Activated naive CD4-positive, alpha-beta T cell treated with anti-CD3 and anti-CD28 coated beads, Interleukin-2, amount 10 ng/mL, durations not matched to agents 7 days and 5 days (primary cell): ENCODE measurements at places on chromosomes 5 and 9.

- H3K4me1 ChIP-seq: no peaks in the 10 kb centered on the region
- no peak overlapping the region for H3K27ac ChIP-seq
- no peak overlapping the region for H3K4me3 ChIP-seq
- peaks cover 11% of the 10 kb centered on the region for H3K27me3 ChIP-seq
- no peak for DNase-seq
- no peaks in the 10 kb centered on the region for H3K36me3 ChIP-seq
These were observed 473 bp upstream of the GABRA1 start for GRCh38 chr5:161847447-161847846.

- no peaks in the 10 kb centered on the region for H3K27me3 ChIP-seq
- H3K27ac ChIP-seq: no peak overlapping the region
- no peak for DNase-seq
- no peak overlapping the region for H3K4me3 ChIP-seq
- H3K4me1 ChIP-seq: no peaks in the 10 kb centered on the region
These were observed 40.4 kb downstream of the BASP1 start for GRCh38 chr5:17257705-17258273.

DNA sequence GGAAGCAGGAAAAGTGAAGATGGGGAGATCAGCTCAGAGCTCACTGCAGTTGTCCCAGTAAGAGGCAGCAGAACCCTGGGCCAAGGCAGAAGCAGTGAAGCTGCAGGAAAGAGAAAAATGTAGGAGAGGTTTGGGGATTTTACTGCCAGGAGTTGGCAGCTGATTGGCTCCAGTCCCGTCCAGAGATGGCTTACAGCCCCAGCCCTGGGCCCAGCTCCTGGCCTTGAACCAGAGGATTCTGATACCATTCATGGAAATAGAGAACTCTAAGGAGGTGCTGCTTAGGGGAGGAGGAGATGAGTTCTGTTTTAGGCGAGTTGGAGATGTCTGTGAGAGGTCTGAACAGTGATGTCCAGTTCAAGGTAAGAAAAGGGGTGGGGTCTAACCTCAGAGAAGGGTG is 4.6 kb downstream of the MORN5 start:
- no peak for DNase-seq
- H3K4me1 ChIP-seq: peaks cover 7% of the 10 kb centered on the region

GRCh38 chr5:81233080-81233634 is at the start of gene CKMT2:
TSS of gene CKMT2 (plus strand) at chr5:81233322. CDS start at chr5:81251133, 17,811 bp downstream.
- DNase-seq: no peak
- H3K4me3 ChIP-seq: no peak within 1 kb of the TSS
- H3K27ac ChIP-seq: peak within 1 kb of the TSS; percentile 73
- H3K36me3 ChIP-seq: peaks cover 2% of the 10 kb centered on the region
- H3K4me1 ChIP-seq: peaks cover 33% of the 10 kb centered on the region
- H3K27me3 ChIP-seq: peaks cover 8% of the 10 kb centered on the region

DNA sequence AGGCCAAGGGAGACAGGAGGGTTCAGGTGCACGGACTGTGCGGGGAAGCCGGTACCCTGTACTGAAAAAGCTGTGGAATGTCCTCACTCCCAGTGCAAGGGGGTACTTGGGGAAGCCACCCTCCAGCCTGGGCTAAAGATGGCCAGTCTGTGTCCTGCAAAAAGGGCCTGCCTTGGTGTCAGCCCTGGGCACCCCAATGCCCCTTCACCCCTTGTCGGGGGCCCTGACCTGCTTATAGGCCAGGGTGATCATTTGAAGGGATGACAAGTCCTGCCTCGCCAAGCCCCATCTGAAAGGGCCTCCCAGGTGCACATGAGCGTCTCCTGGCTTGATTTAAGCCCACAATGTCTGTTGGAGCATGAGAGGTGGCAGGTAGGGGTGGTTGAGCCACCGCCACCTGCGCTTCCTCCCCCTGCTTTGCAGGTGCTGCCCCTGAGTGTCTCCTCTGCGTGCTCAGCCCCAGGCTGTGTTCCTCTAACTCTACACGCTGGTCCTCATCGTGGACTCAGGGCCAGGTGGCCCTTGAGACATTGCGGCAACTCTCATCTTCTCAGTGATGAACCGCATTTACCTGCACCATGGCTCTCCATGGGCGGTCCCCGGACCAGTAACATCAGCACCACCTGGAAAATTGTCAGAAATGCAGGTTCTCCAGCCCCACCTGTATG is 97.0 kb downstream of the ANKRD33B start:
- H3K27ac ChIP-seq: no peak overlapping the region
- DNase-seq: no peak

DNA sequence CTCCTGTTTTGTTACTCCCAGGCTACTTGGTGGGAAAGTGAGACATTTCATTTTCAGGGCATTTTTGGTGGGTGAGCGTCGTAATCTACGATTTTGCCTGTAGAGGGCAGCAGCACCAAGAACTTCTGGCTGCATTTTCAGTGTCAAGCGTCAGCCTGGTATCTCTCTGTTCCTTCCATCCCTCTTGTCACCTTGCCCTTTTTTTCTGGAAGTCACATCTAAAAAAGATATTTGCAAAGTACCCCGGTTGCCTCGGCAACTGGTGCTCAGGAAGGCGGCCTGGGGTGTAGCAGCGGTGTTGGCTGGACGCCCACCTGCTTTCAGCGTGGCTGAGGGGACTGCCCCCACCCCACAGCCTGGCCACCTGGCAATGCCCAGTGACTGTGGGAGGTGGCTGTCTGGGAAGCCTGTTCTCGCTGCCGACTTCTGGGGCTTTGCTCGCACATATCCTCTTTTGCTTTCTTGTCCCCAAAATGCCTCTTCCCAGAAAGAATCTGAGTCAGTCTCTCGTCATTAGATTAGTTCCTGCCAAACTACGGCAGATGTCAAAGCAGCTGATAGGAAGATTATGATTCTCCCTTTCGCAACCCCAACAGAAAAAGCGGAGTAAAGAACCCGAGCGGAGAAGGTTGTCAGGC is 84.5 kb downstream of the ACER2 start:
- DNase-seq: peak; percentile 59
- H3K27ac ChIP-seq: no peak overlapping the region
- no peaks in the 10 kb centered on the region for H3K36me3 ChIP-seq
- H3K27me3 ChIP-seq: peaks cover 20% of the 10 kb centered on the region

GRCh38 chr9:8905731-8906130 is 1106.2 kb upstream of the DMAC1 start:
- no peaks in the 10 kb centered on the region for H3K36me3 ChIP-seq
- no peak overlapping the region for H3K4me3 ChIP-seq
- no peaks in the 10 kb centered on the region for H3K4me1 ChIP-seq
- no peak overlapping the region for H3K27ac ChIP-seq
- no peaks in the 10 kb centered on the region for H3K27me3 ChIP-seq
- no peak for DNase-seq

DNA sequence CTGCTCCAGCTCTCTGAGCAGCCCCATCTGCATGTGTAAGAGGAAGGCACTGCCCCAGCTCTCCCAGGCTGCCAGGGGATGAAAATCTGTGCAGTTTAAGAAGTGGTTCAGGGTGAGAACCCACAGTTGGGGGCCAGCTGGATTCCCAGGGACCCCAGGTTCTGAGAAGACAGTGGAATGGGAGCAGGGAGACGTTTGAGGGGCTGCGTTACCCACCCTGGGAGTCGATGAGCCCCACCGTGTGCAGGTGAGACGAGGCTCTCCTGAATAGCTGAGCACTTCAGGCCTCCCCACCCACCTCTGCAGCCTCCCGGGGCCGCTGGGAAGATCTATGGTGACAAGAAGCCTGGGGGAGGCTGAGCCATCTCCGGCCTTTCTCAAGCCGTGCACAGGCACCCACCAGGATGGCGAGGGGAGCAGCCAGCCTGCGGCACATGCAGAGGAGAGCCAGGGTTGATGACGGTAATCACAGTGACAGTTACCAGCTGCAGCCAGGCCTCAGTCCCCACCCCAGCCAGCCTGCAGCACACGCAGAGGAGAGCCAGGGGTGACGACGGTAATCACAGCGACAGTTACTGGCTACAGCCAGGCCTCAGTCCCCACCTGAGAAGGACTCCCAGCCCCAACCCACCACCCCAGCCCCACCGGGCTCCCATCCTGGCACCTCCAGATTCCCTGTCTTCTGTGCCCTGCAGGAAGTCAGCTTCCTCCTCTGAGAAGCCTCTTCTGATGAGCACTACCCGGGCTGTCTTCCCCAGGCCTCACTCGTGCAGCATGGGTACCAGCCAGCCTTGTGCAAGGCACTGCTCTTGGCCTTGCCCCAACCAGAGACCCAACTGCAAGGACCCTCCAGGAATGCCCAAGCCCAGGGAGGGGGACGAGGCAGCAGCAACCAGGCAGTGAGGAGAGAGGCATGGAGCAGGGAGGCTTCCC is 150.8 kb upstream of the PPP1R26 start:
- no peak overlapping the region for H3K27ac ChIP-seq
- H3K4me1 ChIP-seq: no peaks in the 10 kb centered on the region
- H3K4me3 ChIP-seq: no peak overlapping the region
- no peak for DNase-seq
- H3K36me3 ChIP-seq: no peaks in the 10 kb centered on the region

DNA sequence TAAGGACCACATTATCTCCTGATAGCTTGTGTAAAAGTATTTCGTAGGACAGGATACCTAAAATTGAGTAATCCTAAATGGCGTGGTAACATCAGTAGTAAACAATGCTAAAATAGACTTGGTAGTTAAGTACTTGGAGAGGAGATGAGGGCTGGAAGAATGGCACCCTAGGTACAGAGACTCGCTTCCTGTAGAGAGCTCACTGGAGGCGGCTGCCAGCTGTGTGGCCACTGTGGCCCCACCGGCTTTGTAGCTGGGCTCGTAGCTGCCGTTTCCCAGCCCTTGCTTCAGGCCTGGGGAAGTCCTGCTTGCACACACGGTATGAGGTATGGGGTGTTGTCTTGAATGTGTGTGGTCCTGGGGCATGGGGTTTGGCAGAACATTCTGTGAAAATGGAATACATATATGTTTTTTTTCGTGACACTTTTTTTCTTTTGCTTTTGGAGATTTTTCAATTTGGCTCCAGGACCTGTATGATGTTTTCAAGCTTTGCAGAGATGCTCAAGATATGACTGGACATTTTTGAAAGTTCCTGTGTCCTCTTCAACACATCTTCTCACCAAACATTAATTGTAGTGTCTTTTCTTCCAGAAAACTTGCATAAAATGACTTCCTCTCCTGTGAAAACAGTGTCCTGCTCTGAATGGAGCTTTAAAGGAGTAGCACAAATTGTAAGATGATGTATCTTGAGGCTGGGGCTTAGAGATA is 58.0 kb downstream of the RCL1 start:
- no peak overlapping the region for H3K4me3 ChIP-seq
- peaks cover 24% of the 10 kb centered on the region for H3K36me3 ChIP-seq
- peaks cover 7% of the 10 kb centered on the region for H3K4me1 ChIP-seq
- DNase-seq: no peak
- H3K27me3 ChIP-seq: no peaks in the 10 kb centered on the region

DNA sequence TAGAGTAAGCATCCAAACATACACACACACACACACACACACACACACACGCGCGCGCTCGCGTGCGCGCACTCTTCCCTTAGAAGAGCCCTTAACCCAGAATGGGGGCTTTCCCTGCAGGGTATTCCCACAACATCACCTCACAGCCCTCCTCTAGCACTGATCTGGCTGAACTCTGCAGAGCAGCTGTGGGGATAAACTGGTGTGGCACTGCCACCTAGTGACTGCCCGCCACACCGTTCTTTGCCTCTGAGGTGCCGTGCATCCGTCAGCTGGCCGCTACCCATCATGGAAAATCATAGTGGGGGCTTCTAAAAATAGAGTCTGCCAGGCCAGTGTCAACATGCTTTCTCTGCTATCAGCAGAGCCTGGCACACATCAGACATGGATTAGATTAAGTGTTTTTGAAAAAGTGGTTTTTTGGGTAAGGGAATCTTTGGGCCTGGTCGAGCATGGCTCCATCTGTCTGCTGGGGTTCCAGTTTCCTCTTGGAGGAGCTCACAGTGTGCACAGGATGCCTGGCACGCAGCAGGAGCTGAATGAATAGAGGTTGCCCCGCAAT is 88.1 kb downstream of the KCNN2 start:
- H3K36me3 ChIP-seq: no peaks in the 10 kb centered on the region
- no peak overlapping the region for H3K27ac ChIP-seq
- no peak overlapping the region for H3K4me3 ChIP-seq
- H3K4me1 ChIP-seq: no peaks in the 10 kb centered on the region
- peaks cover 4% of the 10 kb centered on the region for H3K27me3 ChIP-seq
